ENCODE measurements at places on chromosomes 7 and 10. TPM values are rescaled to one million over a fixed set of nuclear protein-coding genes. Genes with fewer than 3 reads are reported as not detected.

DNA sequence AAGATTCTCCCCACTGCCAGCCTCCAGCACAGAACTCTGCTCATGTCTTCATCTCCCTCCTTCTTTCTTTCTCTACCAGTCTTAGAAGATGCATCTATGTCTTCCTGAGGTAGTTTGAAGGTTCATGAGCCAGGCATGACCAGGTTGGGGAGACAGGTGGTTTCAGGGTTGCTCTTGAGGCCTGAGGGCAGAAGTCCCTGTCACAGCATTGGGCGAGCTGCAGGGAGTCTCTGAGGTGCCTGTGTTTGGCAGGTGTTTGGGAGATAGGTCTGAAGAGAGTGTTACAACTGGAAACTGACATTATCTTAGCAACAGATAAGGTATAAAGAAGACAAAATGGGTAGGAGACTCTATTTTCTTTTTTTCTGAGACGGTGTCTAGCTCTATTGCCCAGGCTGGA is 18.7 kb downstream of the PRSS2 start:
- DNase-seq, result no peak

- no peak for DNase-seq
These were observed 131.1 kb upstream of the SHH start for GRCh38 chr7:155943251-155943899.

The CD36 gene
- total RNA-seq, result 0.46 TPM

The TMEM196 gene
- total RNA-seq, result not detected

The KCNIP2 gene
- 4.3 TPM for total RNA-seq
